Brain (organoid and tissue), 16 donors: ENCODE measurements at places on chromosomes 1 and 21.

GRCh38 chr1:63799307-63799706, 25.5 kb downstream of the ROR1 start:
- DNase-seq, result no peak

GRCh38 chr1:161884475-161884874, 118.4 kb downstream of the ATF6 start:
- DNase-seq, result no peak

DNA sequence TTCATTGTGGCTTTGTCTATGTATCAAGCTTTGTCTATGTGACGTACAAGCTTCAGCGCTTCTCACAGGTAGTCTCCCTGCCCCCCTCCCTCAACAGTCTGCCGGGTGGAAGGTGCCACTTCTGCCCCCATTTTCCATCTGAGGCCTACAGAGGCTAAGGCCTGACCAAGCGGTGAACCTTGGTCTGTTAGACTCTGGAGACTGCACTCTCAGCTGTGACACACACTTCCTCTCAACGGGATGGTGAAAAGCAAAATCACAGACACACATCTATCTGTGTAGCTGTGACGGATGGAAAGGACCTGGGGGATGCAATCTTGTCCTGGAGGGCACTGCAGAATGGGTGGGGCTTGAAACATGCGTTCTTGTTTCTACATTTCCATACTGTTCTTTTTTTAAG, 152.9 kb upstream of the EDN2 start:
- no peak for DNase-seq

GRCh38 chr1:153122831-153123421, 9.6 kb upstream of the SPRR2F start:
- no peak for DNase-seq

GRCh38 chr1:213541641-213542040, 446.1 kb upstream of the PROX1 start:
- no peak for DNase-seq
